ENCODE measurements at places on chromosomes 2 and 18. TPM values are rescaled to one million over a fixed set of nuclear protein-coding genes. Genes with fewer than 3 reads are reported as not detected.
A peak's percentile ranks its signal among the peaks of the same experiment; 100 is the strongest.

DNA sequence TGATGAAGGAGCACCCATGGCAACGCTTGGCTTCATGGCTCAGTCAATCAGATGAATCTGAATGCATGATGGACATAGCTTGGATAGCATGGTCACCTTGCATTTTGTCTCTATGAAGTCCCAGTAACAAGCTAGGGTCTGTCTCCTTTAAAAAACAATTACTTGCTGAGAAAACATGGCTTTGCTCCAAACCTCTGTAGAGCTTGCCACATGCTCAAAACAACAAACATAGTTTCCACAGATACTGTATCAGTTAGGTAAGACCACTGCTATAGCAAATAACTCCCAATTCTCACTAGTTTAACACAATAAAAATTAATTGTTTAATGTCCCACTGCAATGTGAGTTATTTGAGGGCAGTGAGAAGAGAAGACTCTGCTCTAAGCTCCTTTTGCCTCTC is 401.0 kb downstream of the IRS1 start:
- H3K27me3 ChIP-seq, result no peaks in the 10 kb centered on the region
- H3K4me3 ChIP-seq, result no peak overlapping the region
- no peaks in the 10 kb centered on the region for H3K4me1 ChIP-seq
- no peak for DNase-seq
- no peak overlapping the region for H3K27ac ChIP-seq
- H3K36me3 ChIP-seq, result no peaks in the 10 kb centered on the region

DNA sequence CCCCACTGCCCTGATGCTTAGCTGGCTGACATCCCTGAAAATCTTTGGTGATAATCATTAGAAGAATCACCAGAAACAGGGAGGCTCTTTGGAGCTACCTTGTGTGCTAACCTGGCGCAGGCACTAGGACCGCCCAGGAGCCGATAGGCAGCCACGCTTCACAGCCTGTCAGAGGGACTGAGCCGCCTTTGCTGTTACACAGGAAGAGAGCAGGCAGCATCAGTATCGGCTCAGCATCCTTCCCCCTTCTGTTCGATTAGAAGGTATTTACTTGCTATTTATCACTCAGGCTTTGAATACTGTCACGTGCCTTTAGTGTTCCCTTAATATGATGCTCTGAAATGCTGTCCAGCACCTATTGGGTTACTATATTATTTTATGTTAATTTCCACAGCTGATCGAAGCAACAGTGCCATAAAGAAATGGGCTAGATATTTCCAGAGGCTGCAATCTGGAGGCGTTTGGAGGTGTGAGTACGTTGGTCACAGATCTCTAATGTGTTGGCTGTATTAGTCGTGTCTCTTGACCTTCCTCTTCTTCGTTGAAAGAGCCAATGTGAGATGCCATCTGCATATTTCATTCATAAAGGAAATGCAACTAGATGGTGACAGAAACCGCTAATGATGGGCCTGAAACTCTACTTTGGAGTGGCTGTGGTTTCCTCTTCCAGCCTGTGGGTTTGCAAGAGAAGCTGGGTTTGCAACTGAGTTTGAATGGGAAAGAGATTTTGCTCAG is 110.4 kb upstream of the RAB27B start:
- H3K4me3 ChIP-seq, result no peak overlapping the region
- peaks cover 4% of the 10 kb centered on the region for H3K4me1 ChIP-seq
- no peaks in the 10 kb centered on the region for H3K36me3 ChIP-seq
- DNase-seq, result peak; percentile 66
- H3K27ac ChIP-seq, result no peak overlapping the region
- H3K27me3 ChIP-seq, result no peaks in the 10 kb centered on the region

- no peak overlapping the region for H3K4me3 ChIP-seq
- no peak for DNase-seq
- no peak overlapping the region for H3K27ac ChIP-seq
- no peaks in the 10 kb centered on the region for H3K36me3 ChIP-seq
- no peaks in the 10 kb centered on the region for H3K4me1 ChIP-seq
- no peaks in the 10 kb centered on the region for H3K27me3 ChIP-seq
Observed at GRCh38 chr18:10814336-10814735, 288.5 kb downstream of the NAPG start.

LHCGR gene
- 0.31 TPM for total RNA-seq

GRCh38 chr2:119490653-119491195 is 33.6 kb downstream of the SCTR start:
- no peak for DNase-seq
- H3K4me3 ChIP-seq, result no peak overlapping the region
- H3K27me3 ChIP-seq, result peaks cover 2% of the 10 kb centered on the region
- H3K36me3 ChIP-seq, result no peaks in the 10 kb centered on the region
- H3K27ac ChIP-seq, result no peak overlapping the region
- H3K4me1 ChIP-seq, result peaks cover 21% of the 10 kb centered on the region

- H3K27me3 ChIP-seq, result no peaks in the 10 kb centered on the region
- H3K4me1 ChIP-seq, result no peaks in the 10 kb centered on the region
- no peak overlapping the region for H3K27ac ChIP-seq
- no peak overlapping the region for H3K4me3 ChIP-seq
- DNase-seq, result no peak
Observed at GRCh38 chr18:51257150-51257549, 59.7 kb upstream of the MEX3C start.

All from WTC11 (cell line).